ENCODE measurements at places on chromosomes 12 and 14.

GRCh38 chr12:109625131-109625559, 51.6 kb downstream of the MVK start:
- peak; percentile 60 for DNase-seq

GRCh38 chr12:68981516-68981915, 48.5 kb upstream of the CPM start:
- DNase-seq, result peak; percentile 83

- DNase-seq, result no peak
Measured at GRCh38 chr12:19191089-19191488, 61.6 kb downstream of the PLEKHA5 start.

DNA sequence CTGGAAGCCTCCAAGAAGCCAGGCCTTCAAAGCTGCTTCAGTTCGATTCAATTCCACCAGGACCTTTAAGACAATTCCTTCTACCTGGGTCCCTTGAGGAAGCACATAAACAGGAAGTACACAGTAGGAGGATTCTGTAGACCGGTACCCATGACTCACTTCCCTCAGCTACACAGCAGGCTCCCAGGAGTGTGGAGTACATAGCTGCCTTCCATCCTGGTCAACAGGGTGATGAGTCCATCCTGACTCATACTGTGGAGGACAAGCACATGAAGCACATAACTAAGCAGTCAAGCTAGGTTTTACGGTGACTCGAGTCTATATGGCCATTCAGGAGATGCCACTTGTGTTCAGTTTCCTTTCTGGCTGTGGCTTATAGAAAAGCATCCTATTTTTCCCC, 197.6 kb upstream of the RBM19 start:
- peak; percentile 99 for DNase-seq

DNA sequence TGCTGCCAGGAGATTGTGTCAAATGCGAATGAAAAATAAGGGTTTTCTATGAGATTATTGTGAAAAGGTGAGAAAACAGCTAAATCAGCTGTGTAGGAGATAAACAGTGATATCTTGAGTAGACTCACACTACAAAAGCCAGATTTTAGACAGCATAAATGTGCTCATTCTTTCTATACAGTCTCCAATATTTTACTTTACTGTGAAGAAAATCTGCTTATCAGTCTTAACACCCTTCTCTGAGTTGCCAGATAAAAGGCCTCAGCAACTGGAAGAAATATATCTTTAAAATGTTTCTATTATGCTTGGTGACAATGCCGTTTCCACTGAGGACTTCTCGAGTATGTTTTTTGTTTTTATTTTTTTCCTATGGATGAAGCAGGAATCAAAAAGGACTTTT, 47.0 kb upstream of the PTCSC3 start:
- DNase-seq, result no peak

DNA sequence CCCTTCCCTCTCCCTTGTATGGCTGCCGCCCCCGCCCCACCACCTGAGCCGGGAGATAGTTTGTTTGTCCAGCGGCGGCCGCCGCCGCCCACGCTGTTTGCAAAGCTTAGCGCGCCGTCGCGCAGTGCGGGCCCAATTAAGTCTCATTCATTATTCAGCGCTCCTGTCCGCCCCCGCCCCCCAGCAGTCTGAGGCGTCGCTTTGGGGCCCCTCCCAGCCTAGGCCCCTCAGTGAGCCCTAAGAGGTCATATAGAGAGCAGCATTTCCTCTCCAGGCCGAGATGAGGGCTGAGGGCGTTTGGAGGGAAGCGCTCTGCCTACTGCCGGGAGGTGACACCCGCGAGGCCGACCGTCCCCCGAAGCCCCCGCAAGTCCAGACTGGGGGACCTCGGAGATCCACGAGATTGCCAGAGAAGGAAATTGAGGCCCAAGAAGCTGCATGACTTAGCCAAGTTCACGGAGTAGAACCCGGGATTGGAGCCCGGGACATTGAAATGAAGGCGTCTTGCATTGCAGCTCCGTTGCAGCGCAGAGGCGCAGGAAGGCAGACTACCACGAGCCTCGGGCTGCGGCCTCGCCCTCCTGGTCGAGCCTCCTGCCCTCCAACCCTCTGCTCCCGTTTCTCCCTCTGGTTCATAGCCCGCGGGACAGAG, at the start of gene DNAJC22:
DNAJC22 (plus strand) TSS at position 230 of the 652 bp plus-strand sequence. CDS start 1,985 bp downstream, outside the sequence.
- DNase-seq, result no peak
